NCI-H2081 (cell line): ENCODE measurements at places on chromosomes 2 and 18.

GRCh38 chr2:177131858-177132257, 80.7 kb upstream of the HNRNPA3 start:
- DNase-seq = no peak

DNA sequence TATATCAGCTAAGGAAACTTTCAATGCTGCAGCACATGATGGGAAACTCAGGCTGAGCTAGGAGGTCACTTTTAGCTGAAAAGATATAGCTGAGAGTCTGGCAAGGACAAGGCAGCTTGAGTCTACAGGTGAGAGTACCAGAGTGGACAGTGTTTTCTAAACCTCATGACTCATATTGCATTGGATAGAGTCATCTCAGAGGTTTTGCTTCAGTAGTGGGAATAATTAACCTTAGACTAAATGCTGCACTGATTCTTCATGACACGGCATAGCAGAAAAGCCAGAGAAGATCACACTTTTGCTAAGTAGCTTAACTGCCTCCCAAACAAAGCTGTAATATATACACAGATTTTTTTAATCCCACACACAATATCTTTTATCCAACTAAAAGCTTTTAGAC, 865.0 kb upstream of the CDH2 start:
- no peak for DNase-seq

- DNase-seq = no peak
These were observed 26.8 kb downstream of the ADRA2B start for GRCh38 chr2:96089356-96090195.

- no peak for DNase-seq
These were observed 2.4 kb upstream of the RNF144A start for GRCh38 chr2:6914828-6915227.

DNA sequence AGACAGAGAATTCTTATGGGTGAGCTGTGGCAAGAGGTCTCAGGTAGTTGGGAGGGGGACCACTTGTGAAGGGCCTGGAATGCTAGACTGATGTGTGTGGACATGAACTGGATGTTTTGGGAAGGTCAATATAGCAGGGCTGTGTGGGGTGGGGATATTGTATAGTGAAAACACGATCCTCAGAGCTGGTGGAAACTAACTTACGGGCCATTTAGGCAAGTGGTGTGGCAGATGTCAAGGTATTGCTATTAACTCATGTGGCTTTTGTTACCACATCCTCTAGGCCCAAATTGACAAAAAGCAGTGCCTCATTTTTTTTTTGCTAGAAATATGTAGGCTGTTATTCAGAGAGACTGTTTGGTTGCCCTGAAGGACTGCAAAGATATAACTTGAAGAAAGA, 8.0 kb upstream of the GALNT1 start:
- no peak for DNase-seq

GRCh38 chr2:185393091-185393490, 345.5 kb upstream of the FSIP2 start:
- DNase-seq = no peak

GRCh38 chr18:22471546-22472131, 53.9 kb upstream of the CTAGE1 start:
- DNase-seq = no peak

- DNase-seq = no peak
These were observed 633.4 kb downstream of the DPP10 start for GRCh38 chr2:115075800-115076199.

GRCh38 chr2:64401529-64401880, 52.5 kb upstream of the LGALSL start:
- DNase-seq = no peak
